ENCODE measurements at places on chromosomes 3 and 15. TPM values are rescaled to one million over a fixed set of nuclear protein-coding genes. Genes with fewer than 3 reads are reported as not detected.

DNA sequence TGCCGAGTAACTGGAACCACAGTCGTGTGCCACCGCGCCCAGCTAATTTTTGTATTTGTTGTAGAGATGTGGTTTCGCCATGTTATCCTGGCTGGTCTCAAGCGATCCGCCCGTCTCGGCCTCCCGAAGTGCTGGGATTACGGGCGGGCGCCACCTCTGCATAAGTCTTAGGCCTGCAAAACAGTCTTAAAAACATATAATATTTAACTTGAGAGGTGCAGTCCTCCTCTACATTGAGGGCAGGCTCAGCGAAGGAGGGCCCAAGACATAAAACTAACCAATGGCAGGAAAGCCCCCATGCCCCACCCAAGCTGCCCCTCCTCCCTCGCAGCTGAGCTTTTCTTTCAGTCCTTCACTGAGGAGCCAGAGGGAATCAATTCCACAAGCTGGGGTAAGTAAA, at the start of gene SLC28A2:
TSS of gene SLC28A2 (plus strand) at position 347 of the 400 bp plus-strand sequence. CDS start 982 bp downstream, outside the sequence.
- no peaks in the 10 kb centered on the region for H3K36me3 ChIP-seq
- no peak within 1 kb of the TSS for H3K27ac ChIP-seq
- no peak for DNase-seq
- no peaks in the 10 kb centered on the region for H3K4me1 ChIP-seq

DNA sequence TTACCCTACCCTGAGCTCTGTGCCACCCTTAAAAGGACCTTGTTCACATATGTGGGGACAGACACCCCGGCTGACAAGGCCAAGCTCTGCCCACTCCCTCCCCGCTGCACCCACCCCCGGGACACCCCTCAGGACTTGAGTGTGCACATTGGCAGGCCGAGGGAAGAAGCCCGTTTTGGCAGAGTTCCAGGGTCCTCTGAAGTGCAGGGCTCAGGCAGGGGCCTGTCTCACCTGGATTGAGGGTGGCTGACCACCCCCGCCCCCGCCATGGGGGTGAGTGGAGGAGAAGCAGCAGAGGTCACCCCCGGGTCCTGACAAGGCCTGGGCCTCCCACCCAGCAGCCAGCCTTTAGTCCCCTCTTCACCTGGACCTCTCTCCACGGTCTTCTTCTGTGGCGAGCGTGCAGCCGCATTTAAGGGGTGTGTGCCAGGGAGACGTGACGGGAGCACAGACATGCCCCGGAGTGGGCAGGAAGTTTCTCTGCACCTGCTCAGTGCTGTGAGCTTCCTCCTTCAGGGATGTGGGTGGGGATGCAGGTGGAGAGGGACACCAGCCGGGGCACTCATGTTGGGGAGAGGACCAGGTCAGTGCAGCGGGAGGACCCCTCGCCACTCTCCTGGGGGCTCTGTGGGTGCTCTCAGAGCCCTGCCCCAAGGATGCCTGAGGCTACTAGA, 50.7 kb downstream of the LINGO1 start:
- H3K27ac ChIP-seq = no peak overlapping the region
- peaks cover 5% of the 10 kb centered on the region for H3K27me3 ChIP-seq
- H3K36me3 ChIP-seq = no peaks in the 10 kb centered on the region
- H3K4me1 ChIP-seq = no peaks in the 10 kb centered on the region

DNA sequence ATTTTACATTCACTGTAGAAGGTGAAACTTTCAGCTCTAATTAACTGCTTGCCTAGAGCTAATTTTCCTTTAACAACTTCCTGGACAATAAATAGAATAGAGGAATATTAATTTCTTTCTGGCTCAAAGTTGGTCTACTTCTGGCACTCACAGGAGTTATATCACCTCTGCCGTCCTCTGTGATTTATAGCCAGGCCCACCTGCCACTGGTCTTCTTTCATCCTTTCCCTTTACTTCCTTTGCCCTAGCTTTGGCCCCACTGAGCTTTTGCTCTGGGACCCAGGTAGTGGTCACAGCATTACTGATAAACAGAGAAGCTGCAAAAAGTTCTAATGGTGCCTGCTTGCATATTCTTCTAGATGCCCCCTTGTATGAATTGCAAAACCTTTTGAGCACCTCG, 49.3 kb upstream of the ABHD10 start:
- no peaks in the 10 kb centered on the region for H3K36me3 ChIP-seq
- H3K27ac ChIP-seq = no peak overlapping the region
- H3K27me3 ChIP-seq = no peaks in the 10 kb centered on the region
- no peak overlapping the region for H3K4me3 ChIP-seq

SUSD5 gene
- total RNA-seq = not detected

GRCh38 chr15:34591306-34591705, 7.9 kb upstream of the GOLGA8B start:
- H3K4me3 ChIP-seq = no peak overlapping the region
- H3K4me1 ChIP-seq = peaks cover 12% of the 10 kb centered on the region
- H3K36me3 ChIP-seq = no peaks in the 10 kb centered on the region

NR1I2 gene
- total RNA-seq = 0.35 TPM

DNA sequence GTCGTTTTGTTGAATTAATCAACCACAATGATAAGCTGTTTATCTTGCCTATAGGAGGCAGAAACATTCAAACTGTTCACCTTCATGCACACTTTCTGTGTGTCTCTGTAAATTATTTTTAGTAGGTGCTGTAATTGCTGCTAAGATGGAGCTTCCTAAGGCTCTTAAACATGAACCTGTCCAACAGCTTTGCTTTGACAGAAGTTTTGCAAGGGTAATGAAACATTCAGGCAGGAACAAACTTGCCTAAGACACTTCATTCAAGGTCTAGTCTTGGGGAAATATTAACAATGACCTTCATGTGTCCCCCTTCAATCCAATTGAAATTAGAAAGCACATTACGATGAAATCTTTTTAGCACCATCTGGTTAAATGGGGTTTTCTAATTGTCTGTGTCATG, 156.1 kb downstream of the DIPK2A start:
- no peaks in the 10 kb centered on the region for H3K36me3 ChIP-seq
- H3K4me1 ChIP-seq = peaks cover 11% of the 10 kb centered on the region
- H3K27me3 ChIP-seq = no peaks in the 10 kb centered on the region
- no peak overlapping the region for H3K4me3 ChIP-seq

DNA sequence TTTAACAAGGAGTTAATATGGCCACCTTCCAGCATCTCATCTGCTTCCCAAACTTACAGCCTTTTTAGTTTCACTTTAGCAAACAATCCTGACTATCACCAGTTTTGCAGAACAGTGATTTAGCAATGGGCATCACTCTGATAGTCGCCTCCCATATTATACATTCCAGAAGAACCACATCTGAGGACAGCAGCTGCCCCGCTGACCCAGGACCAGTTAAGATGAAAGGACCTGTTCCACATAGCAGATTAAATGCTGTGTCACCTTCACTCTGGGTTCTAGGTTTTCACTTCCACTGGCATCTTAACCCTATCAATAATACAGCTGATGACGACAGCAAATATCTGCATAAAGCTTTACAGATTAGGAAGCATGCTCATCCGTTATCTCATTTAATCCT, 99.8 kb downstream of the TRIM69 start:
- no peak overlapping the region for H3K27ac ChIP-seq
- H3K36me3 ChIP-seq = no peaks in the 10 kb centered on the region
- no peaks in the 10 kb centered on the region for H3K27me3 ChIP-seq
- no peak overlapping the region for H3K4me3 ChIP-seq
